ENCODE measurements at places on chromosomes 7 and 10. TPM values are rescaled to one million over a fixed set of nuclear protein-coding genes. Genes with fewer than 3 reads are reported as not detected.

GRCh38 chr7:128783143-128783861 is 7.7 kb upstream of the OPN1SW start:
- DNase-seq: peak; percentile 63
- no peaks in the 10 kb centered on the region for H3K27me3 ChIP-seq
- no peak overlapping the region for H3K27ac ChIP-seq
- no peak overlapping the region for H3K4me3 ChIP-seq
- no peaks in the 10 kb centered on the region for H3K4me1 ChIP-seq

GRCh38 chr10:38032886-38033285 is 22.4 kb downstream of the ZNF33A start:
- H3K36me3 ChIP-seq: no peaks in the 10 kb centered on the region
- H3K4me1 ChIP-seq: no peaks in the 10 kb centered on the region
- no peak for DNase-seq
- no peak overlapping the region for H3K4me3 ChIP-seq
- H3K27ac ChIP-seq: no peak overlapping the region
- H3K27me3 ChIP-seq: no peaks in the 10 kb centered on the region

- peaks cover 35% of the 10 kb centered on the region for H3K4me1 ChIP-seq
- no peak overlapping the region for H3K4me3 ChIP-seq
- no peaks in the 10 kb centered on the region for H3K36me3 ChIP-seq
- H3K27ac ChIP-seq: peak overlapping the region; percentile 69
Measured at GRCh38 chr10:31146491-31147209, 115.0 kb upstream of the ZNF438 start.

DNA sequence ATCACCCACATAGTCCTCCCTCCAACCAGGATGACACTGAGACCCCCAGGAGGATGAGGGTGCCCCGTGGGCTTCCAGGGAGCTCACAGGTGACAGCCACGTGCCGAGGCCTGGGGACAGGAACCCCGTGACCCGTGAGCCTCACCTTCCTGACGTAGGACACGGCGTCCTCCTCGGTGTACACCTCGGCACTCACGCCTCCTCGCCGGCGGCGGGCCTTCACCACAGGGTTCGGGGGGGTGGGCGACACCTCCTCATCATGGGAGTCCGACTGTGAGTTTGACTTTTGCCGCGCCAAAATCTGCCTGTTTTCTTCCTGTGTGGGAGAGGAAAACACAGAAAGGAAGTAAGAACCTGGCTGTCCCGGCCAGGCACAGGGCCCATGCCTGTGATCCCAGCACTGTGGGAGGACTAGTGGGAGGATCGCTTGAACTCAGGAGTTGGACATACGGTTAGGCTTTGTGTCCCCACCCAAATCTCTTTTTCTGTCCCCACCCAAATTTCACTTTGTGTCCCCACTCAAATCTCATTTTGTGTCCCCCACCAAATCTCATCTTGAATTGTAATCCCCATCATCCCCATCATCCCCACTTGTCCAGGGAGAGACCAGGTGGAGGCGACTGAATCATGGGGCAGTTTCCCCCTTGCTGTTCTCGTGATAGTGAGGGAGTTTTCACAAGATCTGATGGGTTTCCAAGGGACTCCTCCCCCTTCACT is 45.9 kb upstream of the DNAAF5 start:
- DNase-seq: no peak
- no peaks in the 10 kb centered on the region for H3K4me1 ChIP-seq
- no peaks in the 10 kb centered on the region for H3K27me3 ChIP-seq
- no peak overlapping the region for H3K4me3 ChIP-seq

DNA sequence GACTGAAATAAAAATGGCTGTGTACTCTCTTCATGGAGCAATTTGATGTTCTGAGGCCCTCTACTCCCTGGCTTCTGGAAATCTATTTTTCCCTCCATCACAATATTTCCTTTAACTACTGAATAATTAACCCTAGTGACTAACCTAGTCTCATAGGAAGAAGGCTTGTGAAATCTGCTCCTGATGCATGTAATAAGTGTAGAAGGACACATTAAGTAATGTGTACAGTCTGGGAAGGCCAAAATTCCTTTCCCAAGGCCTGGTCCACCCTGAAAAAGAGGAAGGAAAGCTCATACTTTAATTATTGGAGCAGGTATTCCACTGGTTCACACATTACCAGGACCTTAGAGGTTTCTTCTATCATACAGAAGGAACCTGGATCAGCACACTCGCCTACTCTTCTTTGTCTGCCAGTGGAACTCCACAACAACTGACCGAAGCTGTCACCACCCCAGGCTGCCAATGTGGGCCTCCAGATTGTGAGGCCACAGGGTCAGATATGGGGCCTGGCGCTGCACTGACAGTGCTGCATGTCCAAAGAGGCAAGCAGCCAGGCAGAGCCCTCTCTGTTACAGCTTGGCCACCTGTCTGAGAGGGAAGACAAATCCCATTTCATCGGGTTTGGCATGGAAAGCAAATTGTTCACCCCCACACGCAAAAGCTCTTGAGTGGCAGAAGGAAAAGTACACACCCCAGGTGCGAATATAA is 54.4 kb upstream of the FAM133B start:
- peak overlapping the region; percentile 23 for H3K27ac ChIP-seq

GRCh38 chr7:44402401-44403060 is 77.1 kb upstream of the CAMK2B start:
- no peaks in the 10 kb centered on the region for H3K4me1 ChIP-seq
- no peak overlapping the region for H3K27ac ChIP-seq
- H3K4me3 ChIP-seq: no peak overlapping the region
- peaks cover 9% of the 10 kb centered on the region for H3K36me3 ChIP-seq

DNA sequence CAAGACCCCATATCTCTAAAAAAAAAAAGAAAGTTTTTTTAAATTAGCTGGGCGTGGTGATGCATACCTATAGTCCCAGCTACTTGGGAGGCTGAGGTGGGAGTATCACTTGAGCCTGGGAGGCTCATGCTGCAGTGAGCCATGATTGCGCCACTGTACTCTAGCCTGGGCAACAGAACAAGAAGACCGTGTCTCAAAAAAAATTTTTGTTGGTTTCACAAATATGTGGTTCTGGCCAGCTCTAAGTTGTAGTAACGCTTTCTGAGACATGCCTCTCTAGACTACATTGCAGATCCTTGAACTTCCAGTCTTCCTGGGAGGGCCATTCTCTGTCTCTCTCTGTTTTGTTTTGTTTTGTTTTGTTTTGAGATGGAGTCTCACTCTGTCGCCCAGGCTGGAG is 24.6 kb upstream of the RHBDD2 start:
- peak; percentile 63 for DNase-seq
- no peak overlapping the region for H3K4me3 ChIP-seq
- H3K4me1 ChIP-seq: no peaks in the 10 kb centered on the region

HSPA12A gene
- total RNA-seq: 11.1 TPM

- no peaks in the 10 kb centered on the region for H3K27me3 ChIP-seq
- H3K4me3 ChIP-seq: no peak overlapping the region
- no peak for DNase-seq
- no peak overlapping the region for H3K27ac ChIP-seq
- H3K36me3 ChIP-seq: no peaks in the 10 kb centered on the region
- H3K4me1 ChIP-seq: peaks cover 3% of the 10 kb centered on the region
Measured at GRCh38 chr7:17132726-17133125, 165.7 kb upstream of the AHR start.

- no peaks in the 10 kb centered on the region for H3K36me3 ChIP-seq
- H3K27me3 ChIP-seq: no peaks in the 10 kb centered on the region
- H3K4me3 ChIP-seq: no peak overlapping the region
- DNase-seq: no peak
Measured at GRCh38 chr7:7720750-7721621, 2.6 kb upstream of the RPA3 start.

GRCh38 chr10:88786032-88786770 is 16.3 kb upstream of the LIPM start:
- no peaks in the 10 kb centered on the region for H3K27me3 ChIP-seq
- DNase-seq: no peak

GRCh38 chr10:74486659-74487058 is 335.6 kb downstream of the ADK start:
- no peaks in the 10 kb centered on the region for H3K4me1 ChIP-seq
- H3K27ac ChIP-seq: no peak overlapping the region
- no peaks in the 10 kb centered on the region for H3K36me3 ChIP-seq
- H3K27me3 ChIP-seq: no peaks in the 10 kb centered on the region
- no peak overlapping the region for H3K4me3 ChIP-seq

- H3K27ac ChIP-seq: peak overlapping the region; percentile 96
- DNase-seq: peak; percentile 78
- H3K4me3 ChIP-seq: peak overlapping the region; percentile 97
- peaks cover 43% of the 10 kb centered on the region for H3K4me1 ChIP-seq
- no peaks in the 10 kb centered on the region for H3K27me3 ChIP-seq
Measured at GRCh38 chr7:94396037-94396431, 1.3 kb downstream of the COL1A2 start.

GRCh38 chr7:47521816-47522561 is 59.9 kb downstream of the TNS3 start:
- H3K4me1 ChIP-seq: peaks cover 30% of the 10 kb centered on the region
- H3K27ac ChIP-seq: no peak overlapping the region
- no peaks in the 10 kb centered on the region for H3K27me3 ChIP-seq
- no peak overlapping the region for H3K4me3 ChIP-seq

GRCh38 chr7:125122173-125122572 is 192.5 kb upstream of the POT1 start:
- no peaks in the 10 kb centered on the region for H3K4me1 ChIP-seq
- no peak for DNase-seq
- no peak overlapping the region for H3K4me3 ChIP-seq
- no peaks in the 10 kb centered on the region for H3K27me3 ChIP-seq
- H3K36me3 ChIP-seq: no peaks in the 10 kb centered on the region
- no peak overlapping the region for H3K27ac ChIP-seq

DNA sequence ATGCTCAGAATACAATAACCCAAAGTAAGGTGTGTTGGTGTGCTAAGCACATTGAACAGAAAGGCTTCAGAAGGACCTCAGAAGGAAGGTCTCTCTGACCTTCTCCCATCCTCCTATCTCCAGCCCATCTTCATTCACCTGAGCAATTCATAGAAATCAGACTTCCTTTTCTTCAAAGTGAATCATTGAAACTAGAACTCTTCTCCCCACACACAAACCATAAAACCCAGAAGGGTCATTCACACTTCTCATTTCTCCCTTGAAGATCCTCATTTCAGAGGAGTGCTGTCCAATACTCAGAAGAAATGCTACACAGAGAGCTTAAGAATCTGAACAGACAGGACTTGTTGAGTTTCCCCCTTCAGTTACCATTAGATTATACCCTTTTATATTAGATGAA is 89.5 kb downstream of the VWDE start:
- no peak overlapping the region for H3K27ac ChIP-seq
- no peak for DNase-seq
- H3K4me3 ChIP-seq: no peak overlapping the region
- H3K27me3 ChIP-seq: no peaks in the 10 kb centered on the region
- H3K36me3 ChIP-seq: no peaks in the 10 kb centered on the region

PPP1R17 gene
- total RNA-seq: not detected

GRCh38 chr7:43078794-43079193 is 33.7 kb upstream of the HECW1 start:
- H3K27ac ChIP-seq: no peak overlapping the region
- no peaks in the 10 kb centered on the region for H3K36me3 ChIP-seq
- H3K4me1 ChIP-seq: peaks cover 3% of the 10 kb centered on the region
- no peak for DNase-seq
- H3K27me3 ChIP-seq: no peaks in the 10 kb centered on the region

STK32C gene
- total RNA-seq: 13.6 TPM
